Stimulated activated CD8-positive, alpha-beta memory T cell treated with anti-CD3 and anti-CD28 coated beads, Interleukin-2, amount 100 ng/mL, for 1 hour (primary cell): ENCODE measurements at places on chromosomes 7 and 10.

DNA sequence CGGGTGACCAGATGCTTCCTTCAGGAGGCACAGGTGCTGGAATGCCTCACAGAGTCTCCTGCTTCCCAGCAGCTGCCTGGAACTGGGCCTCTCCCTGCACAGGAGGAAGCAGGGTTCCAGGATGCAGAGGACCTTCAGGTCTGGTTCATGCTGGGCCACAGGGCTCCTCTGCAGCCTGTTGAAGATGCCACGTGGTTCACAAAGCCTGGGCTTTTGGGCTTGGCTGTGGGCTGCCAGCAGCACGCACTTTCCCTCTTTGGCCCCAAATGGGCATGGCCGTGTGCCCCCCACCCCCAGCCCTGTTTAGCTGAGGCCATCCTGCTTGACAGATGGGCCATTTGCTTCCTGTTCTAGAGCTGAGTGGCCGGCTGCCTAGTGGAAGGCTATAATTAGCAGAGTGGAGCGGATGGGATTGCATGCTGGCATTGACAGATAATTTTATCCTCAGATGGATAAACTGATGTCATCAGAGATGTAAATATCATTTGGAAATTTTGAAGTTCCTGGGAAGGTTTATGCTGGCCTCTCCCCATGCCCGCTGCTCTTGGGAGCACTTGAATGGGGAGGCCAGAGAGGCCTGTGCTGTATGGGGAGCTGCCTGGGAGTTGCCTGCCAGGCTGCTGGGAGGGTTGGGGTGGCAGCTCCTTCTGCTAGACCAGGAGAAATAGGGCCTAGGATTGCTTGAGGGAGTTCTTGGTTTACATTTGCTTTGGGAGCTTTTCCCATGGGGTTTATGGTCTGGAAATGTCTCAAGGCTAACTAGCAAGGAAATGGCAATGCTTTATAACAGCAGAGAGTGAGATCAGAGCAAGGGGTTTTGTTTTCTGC, 28.2 kb downstream of the TSPAN15 start:
- no peak for DNase-seq

DNA sequence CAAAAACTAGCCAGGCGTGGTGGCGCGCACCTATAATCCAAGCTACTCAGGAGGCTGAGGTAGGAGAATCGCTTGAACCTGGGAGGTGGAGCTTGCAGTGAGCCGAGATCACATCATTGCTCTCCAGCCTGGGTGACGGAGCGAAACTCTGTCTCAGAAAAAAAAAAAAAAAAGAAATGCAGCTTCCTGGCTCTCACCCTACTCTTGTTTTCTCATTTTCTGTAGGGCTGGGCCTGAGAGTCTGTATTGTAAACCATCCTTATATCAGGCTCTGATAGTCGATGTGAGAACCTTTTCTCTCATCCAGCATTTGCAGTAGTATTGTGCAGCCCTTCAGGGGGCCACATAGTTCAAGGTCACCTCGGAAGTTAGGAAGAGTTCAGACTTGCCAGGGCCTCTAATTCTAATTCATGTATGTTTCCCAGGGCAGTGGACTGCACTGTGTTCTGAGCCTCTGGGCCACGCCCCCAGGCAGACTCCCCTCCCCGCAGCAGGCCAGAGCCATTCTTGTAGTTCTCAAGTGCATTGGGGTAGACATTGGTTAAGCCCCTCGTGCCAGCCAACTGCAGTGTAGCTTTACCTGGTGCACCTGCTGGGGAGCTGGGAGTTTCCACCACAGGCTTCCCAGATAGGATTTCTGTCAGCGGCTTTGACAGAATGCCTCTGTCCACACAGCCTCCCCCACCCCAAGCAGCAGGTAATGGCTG, 38.3 kb upstream of the PDCD4 start:
- no peak for DNase-seq

DNA sequence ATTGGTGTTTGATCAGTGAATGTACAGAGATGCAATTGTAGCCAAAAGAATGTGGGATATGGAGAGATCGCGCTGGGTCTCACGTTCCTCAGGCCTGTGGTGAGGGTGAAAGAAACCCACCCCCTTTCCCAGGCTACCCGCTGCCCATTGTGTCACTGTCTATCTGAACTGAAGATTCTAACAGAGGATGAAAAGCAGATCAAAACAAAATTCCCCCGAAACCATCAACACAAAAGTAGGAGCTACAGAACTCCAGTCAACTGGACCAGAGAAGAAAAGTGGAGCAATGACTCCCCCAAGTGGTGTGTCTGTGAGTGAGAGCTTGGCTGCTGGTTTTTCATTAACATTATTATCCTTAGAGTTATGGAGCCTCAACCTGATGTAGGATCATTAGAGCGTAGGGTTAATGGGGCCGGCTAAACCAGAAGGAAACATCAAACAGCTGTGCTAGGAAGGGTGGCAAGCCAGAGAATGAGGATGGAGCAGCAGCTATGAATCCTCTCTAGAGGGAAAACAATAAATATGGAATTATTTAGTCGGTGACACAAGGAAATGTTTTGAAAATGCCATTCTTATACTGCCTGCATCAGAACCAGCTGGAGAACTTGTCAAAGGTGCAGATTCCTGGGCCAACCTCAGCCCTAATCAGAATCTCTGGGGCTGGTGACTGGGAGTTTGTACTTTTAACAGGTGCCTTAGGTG, 38.3 kb downstream of the AKR1B1 start:
- DNase-seq, result no peak

GRCh38 chr10:28432210-28432676, 100.7 kb upstream of the WAC start:
- DNase-seq, result no peak

DNA sequence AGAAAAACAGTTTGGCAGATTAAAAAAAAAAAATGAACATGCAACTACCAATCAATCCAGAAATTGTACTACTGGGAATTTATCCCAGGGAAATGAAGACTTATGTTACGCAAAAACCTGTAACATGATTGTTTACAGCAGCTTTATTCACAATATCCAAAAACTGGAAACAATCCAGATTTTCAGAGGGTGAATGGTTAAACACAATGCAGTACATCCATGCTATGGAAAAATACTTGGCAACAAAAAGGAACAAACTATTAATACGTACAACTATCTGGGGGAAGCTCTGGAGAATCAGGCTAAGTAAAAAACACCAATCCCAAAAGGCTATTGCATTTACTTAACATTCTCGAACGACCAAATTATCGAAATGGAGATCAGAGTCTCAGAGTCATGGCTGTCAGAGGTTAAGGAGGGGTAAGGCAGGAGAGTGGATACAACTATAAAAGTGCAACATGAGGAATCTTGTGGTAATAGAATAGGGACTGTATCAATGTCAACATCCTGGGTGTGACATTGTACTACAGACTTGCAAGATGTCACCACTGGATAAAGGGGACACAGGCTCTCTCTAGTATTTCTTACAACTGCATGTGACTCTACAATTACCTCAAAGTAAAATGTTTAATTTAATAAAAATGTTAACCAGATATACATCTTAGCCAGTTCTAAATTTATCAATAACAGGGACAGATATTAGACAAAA, 21.5 kb upstream of the RUFY2 start:
- no peak for DNase-seq

GRCh38 chr7:135169964-135170273, 588 bp downstream of the CYREN start:
- DNase-seq, result no peak

GRCh38 chr7:124769136-124769535, 3.5 kb upstream of the GPR37 start:
- no peak for DNase-seq

DNA sequence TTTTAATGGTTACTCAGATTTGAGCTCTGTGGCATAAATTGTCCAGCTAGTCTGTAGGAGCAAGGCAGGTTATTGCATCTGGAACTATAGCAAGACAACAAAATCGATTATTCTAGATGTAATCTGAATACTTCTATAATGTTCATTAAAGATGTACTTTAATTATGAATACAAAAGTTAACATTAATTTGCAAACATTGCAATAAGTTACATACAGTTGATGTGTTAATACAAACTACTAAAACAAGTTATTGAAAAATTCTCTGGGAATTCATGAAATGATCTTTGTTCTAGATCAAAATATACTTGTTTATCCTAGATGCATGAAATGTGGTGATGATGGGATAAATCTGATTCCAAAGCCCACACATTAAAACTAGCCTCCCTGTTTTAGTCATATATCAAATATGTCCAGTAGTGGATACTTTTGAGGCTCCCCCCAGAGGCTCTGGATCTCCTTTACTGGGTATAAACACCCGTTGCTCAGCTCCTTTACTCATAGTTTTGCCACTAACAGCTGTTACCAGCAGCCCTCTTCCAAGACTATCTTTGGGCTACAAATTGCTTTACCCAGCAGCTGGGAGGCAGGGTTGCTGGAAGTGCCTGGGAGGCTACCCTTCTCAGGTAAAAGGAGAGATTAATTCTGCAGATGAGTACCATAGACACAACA, 78.1 kb downstream of the ARL4A start:
- DNase-seq, result no peak

- no peak for DNase-seq
Observed at GRCh38 chr10:132663666-132664365, 122.1 kb downstream of the NKX6-2 start.

DNA sequence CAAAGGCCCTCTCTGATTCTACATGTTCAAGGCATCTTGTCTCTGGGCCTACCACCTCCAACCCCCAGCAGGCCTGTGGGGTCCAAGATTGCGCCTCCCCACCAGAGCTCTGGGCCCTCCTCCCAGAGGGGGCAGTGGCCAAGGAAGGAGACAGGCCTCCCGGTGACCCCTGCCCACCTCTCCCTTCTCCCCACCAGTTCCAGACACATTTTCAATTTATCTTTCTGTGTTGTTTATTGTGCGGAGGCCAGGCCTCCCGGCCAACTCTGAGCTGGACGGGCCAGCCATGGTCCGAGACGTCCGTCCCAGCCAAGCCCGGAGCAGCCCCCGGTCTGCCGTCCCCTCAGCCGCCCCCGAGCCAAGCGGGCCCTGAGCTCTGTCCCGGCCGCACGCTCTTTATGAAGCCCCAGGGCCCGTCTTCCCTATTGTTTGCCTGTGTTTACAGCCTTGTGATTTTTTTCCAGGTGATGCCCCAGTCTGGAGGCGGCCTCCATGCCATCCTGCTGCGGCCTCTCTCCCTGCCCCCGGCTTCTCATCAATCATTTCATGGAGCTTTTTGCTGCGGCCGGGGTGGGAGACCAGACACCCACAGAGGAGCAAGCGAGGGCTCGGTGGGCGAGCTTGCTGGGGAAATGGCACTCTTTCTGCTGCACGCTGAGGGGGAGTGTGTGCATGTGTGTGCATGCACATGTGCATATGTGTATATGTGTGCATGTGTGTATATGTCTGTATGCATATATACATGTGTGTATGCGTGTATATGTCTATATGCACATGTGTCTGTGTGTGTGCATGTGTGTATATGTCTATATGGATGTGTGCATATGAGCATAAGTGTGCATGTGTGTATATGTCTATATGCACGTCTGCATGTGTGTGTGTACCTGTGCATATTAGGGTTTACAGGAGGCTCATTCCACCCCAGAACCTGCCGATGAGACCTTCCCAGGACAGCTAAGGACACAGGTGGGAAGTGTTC, 52.7 kb upstream of the ELN start:
- DNase-seq, result no peak

- no peak for DNase-seq
Observed at GRCh38 chr7:105285118-105285874, 103.4 kb downstream of the SRPK2 start.

DNA sequence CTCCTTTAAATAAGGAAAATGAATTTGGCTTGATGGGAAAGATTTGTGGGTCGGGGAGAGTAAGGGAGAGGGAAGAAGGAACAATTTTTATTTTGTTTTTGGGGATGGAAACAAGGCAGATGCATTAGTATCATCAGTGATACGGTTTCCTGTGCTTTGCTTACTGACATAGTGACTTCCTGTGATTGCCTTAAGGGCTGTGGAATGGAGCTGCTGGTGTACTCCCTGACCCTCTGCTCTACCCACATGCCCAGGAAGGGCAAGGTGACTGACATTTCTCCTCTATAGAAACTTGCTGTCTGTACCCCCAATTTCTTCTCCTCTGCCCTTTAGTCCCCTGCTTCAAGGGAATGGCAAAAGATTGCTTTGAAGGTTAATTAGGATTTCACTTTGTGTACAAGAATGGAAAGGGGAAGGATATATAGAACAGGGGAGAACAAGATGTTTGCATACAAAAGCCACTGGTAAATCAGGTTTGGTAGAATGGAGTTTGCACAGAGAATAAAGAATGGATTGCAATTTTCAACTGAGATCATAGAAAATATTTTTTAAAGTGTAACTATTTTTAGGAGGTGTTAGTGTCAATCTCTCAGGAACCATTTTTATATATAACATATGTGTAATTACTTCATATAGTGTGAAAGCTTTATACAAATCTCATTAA, 129.0 kb upstream of the AGR3 start:
- no peak for DNase-seq

DNA sequence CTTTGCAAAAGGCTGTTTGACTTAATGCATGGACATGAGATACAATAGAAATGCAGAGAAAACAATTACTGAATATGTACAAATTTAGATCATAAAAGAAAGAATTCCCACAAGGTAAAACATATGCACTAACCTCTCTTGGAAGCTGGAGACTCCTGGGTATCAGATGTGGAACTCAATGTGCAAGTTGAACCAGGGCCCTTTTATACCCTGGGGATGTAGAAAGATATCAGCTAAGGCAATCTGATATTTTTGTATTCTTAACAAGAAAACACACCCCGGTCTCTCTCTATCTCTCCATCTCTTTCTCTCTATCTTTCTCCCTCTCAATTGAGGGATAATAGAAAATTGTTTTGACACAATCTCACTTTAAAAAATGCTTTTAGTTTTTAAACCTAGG, at the start of gene IDI2:
Gene IDI2 (minus strand): TSS at position 177 of the 400 bp plus-strand sequence. CDS start 1,136 bp downstream, outside the sequence.
- DNase-seq, result no peak
